ENCODE measurements at places on chromosomes 2 and 18.

- DNase-seq = no peak
Observed at GRCh38 chr2:174594456-174594855, 3.1 kb downstream of the WIPF1 start.

DNA sequence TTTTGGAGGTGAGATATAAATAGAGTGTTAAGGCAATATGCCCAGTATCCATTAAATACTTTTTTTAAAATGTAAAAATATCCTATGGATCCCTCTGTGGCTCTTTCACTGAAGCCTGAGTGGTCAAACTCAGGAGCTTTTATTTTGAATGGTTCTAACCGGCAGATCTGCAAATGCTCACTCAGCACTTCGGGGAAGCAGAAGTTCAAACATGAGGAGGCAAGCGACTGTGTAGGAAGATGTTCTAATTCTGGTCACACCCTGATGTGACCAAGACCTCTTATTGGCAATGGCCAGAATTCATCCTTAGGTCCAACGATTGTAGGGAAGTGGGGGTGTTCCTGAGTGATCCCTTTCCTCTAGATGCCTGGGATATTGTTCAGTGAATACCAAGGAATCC lies 168.8 kb downstream of the CDCA7 start:
- DNase-seq = no peak

- no peak for DNase-seq
Observed at GRCh38 chr2:228023619-228024018, 152.2 kb downstream of the DAW1 start.

DNA sequence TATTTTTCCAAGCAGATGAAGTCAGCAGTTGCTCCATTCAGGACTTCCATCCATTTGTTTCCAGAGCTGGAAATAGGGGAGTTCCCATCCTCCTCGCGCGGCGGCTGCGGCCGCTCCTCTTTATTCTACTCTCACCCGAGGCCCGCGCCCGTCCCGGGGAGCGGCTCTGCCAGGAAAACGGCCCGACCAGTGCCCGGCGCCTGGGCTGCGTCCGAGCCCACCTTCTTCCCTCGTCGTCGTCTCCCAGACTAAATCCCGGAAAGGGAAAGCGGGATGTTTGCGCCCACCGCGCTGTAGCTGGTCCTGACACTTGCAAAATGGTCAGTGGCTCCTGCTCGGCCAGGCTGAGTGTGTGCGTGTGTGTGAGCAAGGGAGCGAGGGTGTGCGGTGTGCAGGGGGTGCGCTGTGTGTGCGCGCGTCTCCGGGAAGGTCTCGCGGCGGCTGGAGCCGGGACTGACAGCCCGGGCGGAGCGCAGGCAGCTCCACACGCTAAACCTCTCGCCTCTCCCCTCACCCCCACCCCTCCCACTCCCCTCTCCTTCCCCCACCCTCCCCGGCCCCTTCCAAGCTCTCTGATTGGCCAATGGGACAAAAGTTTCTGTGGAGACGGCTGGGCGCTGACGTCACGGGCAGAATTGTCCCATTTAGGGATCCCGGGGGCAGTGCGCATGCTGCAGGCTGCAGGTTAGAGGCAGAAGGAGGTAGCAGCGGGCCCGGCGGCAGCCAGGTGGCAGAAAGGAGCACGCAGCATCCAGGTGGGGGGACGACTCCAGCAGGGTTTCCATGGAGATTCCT lies at the start of gene NOL4:
TSS of gene NOL4 (minus strand) at position 491 of the 795 bp plus-strand sequence. CDS start 1,660 bp downstream, outside the sequence.
- peak; percentile 66 for DNase-seq

- DNase-seq = no peak
Observed at GRCh38 chr2:9638532-9638931, 7.7 kb upstream of the YWHAQ start.

DNA sequence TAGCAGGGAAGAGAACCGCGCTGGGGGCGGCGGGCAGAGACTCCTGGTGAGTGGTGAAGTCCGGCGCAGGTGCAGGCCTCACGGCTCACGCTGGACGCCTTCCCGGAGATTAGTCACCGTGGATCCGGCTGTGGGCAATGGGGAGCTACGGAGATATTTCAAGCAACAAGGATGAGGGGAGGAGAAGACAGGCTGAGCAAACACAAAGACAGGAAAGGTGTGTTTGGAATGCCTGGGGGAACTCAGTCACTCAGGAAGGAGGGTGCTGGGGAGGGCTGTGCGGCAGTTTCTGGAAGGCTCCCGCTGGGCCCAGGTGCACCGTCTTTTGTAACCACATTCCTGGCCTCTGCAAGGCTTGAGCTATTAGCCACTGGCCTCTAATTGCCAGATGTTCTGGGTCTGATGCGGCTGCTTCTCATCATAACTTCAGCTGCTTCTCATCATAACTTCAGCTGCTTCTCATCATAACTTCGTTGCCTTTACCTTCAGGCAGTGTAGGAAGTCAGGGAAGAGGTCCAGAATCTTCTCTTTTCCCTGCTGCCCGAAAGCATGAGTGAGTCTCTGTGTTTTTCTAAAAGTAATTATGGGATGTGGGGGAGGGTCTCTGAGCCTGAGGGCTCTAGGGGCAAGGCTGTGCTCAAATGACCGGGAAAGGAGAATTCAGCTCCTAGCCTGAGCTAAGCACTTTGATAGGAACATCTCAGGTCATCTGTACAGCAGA lies 118.9 kb downstream of the PXDN start:
- DNase-seq = no peak

DNA sequence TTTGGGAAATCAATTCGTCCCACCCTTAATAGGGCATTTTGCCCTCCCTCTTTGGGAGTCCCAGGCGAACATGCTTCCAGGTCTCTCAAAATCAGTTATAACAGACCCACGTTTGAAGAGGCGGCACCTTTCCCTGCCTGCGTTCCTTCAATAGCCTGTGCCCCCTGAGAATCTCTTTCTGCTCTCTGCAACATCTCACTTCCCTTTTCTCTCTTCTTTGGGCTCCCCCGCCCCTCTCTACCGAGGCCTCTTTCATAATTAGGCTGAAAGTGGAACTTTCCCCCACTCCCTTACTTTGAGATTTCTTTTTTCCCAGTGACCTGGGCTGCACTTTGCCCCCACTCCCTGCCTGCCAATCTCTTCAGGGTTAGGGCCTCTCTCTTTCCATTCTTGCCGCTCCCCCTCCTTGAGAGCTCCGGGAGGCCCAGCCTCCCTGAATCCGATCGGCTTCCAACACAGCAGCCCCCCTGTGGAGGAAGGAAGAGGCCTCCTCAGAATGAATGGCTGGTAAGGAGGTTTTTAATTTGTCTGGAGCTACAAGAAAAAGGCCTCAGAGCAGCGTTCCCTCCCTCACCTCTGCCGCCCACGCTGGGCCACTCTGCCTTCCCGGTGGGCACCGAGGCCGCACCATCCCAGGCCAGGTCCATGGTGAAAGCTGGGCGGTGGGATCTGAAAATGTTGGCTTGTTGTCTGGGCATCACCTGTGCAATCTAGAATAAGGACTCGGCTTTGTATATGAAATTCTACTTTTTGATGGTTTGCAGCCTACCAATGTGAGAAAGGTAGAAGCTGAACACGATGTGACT lies 162.6 kb upstream of the SIX3 start:
- DNase-seq = no peak

DNA sequence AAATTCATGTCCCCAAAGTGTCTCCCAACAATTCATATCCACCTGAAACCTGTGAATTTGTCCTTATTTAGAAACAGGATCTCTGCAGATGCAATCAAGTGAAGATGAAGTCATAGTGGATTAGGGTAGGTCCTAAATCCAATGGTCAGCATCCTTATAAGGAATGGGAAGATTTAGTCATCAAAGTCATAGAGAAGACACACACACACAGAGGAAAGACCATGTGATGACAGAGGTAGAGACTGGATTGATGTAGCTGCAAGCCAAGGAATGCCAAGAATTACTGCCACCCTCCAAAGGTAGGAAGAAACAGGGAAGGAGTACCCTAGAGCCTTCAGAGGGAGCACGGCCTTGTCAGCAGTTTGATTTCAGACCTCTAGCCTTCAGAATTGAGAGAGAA lies 17.7 kb downstream of the ADD2 start:
- no peak for DNase-seq

- no peak for DNase-seq
Observed at GRCh38 chr18:9992973-9993520, 79.2 kb downstream of the VAPA start.

GRCh38 chr2:160427629-160428404 lies 65.8 kb downstream of the RBMS1 start:
- DNase-seq = no peak

DNA sequence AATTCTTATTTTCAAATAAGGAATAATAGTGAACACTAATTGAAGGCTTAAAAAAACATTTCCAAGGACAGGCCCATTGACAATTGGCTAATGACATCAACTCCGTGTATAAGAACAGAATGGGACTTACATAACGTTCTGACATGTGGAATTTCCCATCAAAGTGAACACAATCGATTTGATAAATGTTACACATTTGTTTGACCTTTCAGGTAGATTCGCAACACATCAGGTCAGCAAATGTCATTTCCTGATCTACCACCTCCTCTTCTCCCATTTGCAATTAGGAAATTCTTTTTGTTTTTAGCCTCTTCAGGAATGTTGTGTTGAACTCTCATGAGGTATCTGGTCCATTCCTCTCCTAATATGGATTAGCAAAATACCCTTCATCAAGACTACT lies 292.9 kb upstream of the SLC14A2 start:
- no peak for DNase-seq

- DNase-seq = no peak
Observed at GRCh38 chr2:121707920-121708361, 28.7 kb downstream of the NIFK start.

- DNase-seq = no peak
Observed at GRCh38 chr2:45293182-45293581, 283.9 kb upstream of the SIX2 start.

- no peak for DNase-seq
Observed at GRCh38 chr2:51722311-51722710, 690.4 kb upstream of the NRXN1 start.

DNA sequence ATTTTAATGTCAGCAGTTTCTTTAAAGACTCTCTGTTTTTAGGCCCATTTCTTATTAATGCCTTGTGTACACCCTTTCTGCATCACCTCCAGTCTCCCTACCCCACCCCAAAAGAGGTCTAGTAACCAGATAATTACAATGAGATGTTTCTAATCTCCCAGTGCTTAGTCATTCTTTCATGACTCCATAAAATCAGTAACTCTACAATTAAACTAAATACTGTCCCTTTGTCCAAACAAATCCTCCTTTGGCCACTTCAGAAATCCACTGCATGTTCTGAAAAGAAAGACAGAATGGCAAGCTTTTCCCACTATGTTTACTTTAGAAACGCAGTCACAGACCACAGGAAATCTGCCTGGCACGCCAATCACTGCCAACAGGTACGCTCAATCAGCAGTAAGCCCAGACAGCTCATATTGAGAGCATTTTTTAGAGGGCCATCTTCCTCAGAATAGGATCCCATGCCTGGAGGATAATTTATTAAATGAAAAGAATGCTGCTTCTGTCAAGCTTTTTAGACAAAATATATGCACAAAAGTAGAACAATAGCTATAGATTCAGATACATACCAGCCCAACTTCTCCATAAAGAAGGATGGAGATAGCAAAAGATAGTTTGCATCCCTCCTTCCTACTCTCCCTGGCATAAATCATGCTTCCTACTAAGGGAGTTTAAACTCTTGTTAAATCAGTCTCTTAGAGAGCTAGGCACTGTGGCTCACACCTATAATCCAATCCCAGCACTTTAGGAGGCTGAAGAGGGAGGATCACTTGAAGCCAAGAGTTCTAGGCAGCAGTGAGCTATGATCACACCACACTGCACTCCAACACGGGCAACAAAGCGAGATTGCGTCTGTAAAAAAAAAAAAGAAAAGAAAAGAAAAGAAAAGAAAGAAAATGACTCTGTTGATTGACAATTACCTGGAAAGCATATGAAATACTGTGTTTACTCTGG lies 14.6 kb downstream of the CLASP1 start:
- DNase-seq = peak; percentile 50

- DNase-seq = no peak
Observed at GRCh38 chr2:6814312-6814711, 51.4 kb downstream of the CMPK2 start.

GRCh38 chr2:11573418-11574175 lies 39.8 kb downstream of the GREB1 start:
- DNase-seq = no peak

DNA sequence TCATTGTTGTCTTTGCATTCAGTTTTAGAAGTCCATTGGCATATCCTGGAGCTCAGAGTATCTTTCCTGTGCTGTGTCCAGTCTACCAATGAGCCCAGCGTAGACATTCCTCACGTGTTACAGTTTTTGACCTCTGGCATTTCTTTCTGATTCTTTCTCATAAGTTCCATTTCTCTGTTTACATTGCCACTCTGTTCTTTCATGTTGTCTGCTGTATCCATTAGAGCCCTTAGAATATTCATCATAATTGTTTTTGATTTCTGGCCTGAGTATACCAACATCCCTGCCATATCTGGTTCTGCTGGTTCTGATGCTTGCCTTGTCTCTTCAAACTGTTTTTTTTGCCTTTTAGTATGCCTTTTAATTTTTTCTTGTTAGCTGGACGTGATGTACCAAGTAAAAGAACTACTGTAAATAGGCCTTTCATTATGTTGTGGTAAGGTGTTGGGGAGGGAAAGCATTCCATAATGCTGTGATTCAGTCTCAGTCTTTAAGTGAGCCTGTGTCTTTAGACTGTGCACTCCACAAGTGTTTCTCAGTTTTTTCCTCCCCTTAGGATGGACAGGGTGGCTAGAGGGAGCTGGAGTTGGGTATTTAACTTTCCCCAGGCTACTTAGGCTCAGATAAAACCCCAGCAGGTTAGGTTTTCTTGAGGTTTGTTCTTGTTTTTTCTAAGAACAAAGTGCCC lies 35.6 kb downstream of the CEP192 start:
- DNase-seq = no peak

GRCh38 chr2:85001595-85001994 lies 30.6 kb downstream of the KCMF1 start:
- DNase-seq = no peak

DNA sequence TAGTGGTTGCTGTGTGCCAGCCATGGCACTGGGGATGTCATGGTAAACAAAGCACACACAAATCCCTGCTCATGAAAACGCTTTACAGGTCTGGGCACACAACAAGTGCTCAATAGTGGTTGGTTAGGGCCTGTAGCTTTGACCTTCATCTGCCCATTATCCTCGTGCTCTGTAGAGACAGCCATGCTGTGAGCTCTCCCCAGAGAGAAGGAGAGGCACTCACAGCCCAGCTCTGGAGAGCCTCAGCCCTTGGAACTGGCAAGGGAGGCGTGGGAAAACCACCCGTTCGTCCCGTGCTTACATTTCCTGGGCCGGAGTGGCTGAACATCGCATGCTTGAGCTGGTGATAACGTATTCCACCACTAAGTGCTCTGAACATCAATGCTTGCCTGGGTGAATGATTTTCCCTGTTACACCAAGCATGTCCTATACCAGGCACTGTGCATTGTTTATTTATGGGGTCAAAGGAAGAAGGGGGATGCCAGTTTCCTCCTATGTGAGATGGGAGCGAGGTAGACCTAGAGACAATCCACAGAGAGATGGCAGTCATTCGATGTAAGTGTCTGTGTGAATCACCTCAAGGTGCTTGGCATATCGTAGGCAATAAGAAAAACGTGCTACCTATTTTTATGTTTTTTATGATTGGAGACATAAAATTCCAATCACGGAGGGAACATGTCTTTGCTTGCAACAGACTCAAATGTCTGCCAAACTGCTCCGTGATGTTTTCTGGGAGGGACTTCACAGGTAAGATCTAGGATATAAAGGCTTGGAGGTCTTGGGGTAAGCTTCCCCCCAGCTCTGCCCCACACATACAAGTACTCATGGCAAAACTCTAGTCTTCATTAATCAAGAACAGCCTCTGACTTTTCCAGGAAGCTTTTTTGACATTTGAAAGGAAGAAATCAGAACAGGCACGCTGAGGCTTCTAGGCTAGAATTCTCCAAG lies 75.5 kb downstream of the DDX1 start:
- DNase-seq = no peak

GRCh38 chr2:152693033-152693432 lies 24.2 kb downstream of the PRPF40A start:
- no peak for DNase-seq

GRCh38 chr2:139165041-139165440 lies 384.9 kb upstream of the NXPH2 start:
- no peak for DNase-seq
